Endothelial cell of umbilical vein (primary cell): ENCODE measurements at places on chromosomes 3 and 15. TPM values are rescaled to one million over a fixed set of nuclear protein-coding genes. Genes with fewer than 3 reads are reported as not detected.

DNA sequence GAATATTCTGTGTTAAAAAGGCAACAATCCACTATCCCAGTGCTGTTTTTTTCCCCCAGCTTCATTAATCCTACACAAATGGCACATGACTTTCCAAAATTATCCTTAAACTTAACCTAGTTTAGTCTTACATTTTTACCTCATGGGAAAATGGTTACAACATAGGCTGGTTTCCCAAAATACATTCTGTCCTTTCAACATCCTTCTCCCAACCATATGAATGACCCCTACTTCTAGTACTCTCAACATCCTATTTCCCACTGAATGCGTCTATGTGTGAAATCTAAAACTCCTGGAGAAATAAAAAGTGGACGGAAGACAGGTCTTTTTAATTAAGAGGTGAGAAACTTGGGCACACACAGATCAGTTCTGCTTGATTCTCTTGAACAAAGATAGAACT lies 33.3 kb downstream of the ATOSA start:
- H3K36me3 ChIP-seq, result no peaks in the 10 kb centered on the region
- H3K4me1 ChIP-seq, result peaks cover under 1% of the 10 kb centered on the region
- H3K27me3 ChIP-seq, result no peaks in the 10 kb centered on the region
- no peak overlapping the region for H3K4me3 ChIP-seq
- DNase-seq, result no peak

DNA sequence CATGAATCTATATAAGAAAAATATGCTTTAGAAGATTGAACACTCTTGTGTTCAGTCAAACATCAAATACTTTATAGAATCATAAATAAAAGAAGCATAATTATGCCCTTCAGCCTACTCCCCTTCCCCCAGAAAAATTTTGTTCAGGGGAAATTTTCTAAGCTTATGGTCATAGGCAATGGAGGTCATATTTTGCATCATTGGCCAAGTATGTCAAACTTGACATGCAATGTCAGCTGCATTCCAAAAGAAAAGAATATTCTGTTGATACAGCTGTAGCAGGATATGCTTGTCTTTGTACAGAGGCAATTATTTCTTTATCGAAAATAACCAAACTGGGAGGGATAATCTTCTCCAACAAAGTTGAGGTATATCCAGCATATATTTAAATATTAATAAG lies 328.2 kb downstream of the ZIC1 start:
- H3K27ac ChIP-seq, result no peak overlapping the region
- no peak for DNase-seq
- H3K4me3 ChIP-seq, result no peak overlapping the region
- H3K36me3 ChIP-seq, result no peaks in the 10 kb centered on the region
- no peaks in the 10 kb centered on the region for H3K27me3 ChIP-seq

DNA sequence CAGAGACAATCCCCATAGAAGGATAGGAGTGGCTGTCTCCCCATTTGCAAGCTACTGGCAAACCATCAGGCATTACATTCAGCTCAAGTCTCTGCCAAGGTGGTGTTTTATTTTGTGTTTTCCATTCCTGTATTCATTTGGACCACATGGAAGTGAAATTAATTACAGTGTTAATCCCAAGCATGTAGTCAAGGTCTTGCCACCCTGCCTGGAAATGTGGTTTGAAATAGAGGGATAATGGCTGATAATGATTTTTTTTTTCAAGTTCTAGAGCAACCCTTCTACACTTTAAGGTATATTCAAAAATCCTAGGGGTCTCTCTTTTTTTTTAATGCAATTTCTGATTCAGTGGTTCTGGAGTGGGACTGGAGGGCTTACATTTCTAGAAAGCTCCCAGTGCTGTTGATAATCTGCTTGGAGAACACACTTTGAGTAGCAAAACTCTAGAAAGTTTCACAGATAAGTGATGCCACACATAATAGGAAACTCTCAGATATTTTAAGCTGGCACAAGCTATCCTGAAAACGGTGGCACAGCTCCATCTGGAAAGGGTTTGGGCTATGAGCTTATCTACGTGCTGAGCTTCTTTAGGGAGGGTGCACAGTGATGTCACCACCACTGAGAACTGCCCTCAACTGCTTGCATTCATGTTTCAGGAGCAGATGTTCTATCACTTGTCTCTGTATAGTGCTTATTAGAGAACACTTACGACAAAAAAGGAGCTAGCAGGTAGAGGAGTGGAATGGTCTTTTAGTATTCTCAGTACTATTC lies 140.1 kb upstream of the IL12A start:
- DNase-seq, result no peak
- H3K27ac ChIP-seq, result no peak overlapping the region
- peaks cover 38% of the 10 kb centered on the region for H3K4me1 ChIP-seq
- H3K27me3 ChIP-seq, result no peaks in the 10 kb centered on the region
- H3K36me3 ChIP-seq, result no peaks in the 10 kb centered on the region

The GOLGA6L10 gene
- 3.9 and 4.4 TPM in 2 replicates for total RNA-seq

The PCYT1A gene
- 65.5 and 75.4 TPM in 2 replicates for total RNA-seq

DNA sequence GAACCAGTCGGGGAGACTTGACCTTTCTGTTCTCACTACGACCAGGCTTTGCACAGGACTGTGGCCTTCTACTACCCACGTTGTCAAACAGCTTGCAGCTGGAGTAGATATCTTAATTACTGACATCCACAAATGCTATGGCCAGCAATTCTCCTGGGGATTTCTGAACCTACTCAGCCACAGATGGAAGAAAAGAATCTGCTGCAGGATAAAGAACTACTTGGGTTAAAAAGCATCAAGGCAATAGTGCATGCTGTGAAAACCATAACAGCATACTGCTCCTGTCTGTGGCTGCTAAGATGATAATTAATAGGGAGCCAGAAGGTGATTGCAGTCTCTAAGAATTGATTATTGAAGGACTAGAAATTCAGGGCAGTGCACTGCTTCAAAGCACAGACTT lies 859.2 kb upstream of the SEMA6D start:
- H3K4me3 ChIP-seq, result no peak overlapping the region
- no peak for DNase-seq
- no peaks in the 10 kb centered on the region for H3K27me3 ChIP-seq
- H3K36me3 ChIP-seq, result no peaks in the 10 kb centered on the region
- no peak overlapping the region for H3K27ac ChIP-seq

- H3K36me3 ChIP-seq, result no peaks in the 10 kb centered on the region
- no peak for DNase-seq
- H3K27ac ChIP-seq, result no peak overlapping the region
- no peaks in the 10 kb centered on the region for H3K4me1 ChIP-seq
Observed at GRCh38 chr3:73503781-73504180, 121.0 kb downstream of the PDZRN3 start.

GRCh38 chr3:171227359-171227758 lies 200.8 kb upstream of the SLC2A2 start:
- H3K4me1 ChIP-seq, result peaks cover 10% of the 10 kb centered on the region
- H3K4me3 ChIP-seq, result no peak overlapping the region
- no peaks in the 10 kb centered on the region for H3K36me3 ChIP-seq
- DNase-seq, result no peak

DNA sequence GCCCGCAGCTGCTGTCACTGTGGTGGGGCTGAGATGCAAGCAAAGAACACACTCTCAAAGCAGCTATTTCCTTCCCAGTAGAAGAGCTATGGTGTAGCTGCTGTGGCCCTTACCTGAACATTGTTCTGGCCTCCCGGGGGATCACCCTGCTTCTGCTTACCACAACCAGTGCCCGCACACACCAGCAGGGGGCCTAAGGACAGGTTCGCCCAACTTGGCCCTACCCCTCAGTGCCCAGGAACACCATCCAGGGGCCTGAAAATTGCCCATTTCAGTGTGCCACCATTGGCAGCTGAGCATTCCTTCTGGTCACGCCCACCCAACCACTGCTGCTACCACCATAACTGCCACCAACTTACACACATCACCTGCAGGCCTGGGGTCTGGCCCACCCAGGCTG lies 113.0 kb downstream of the TP63 start:
- no peaks in the 10 kb centered on the region for H3K27me3 ChIP-seq
- H3K36me3 ChIP-seq, result no peaks in the 10 kb centered on the region
- no peak overlapping the region for H3K27ac ChIP-seq
- peaks cover 5% of the 10 kb centered on the region for H3K4me1 ChIP-seq
- no peak for DNase-seq

DNA sequence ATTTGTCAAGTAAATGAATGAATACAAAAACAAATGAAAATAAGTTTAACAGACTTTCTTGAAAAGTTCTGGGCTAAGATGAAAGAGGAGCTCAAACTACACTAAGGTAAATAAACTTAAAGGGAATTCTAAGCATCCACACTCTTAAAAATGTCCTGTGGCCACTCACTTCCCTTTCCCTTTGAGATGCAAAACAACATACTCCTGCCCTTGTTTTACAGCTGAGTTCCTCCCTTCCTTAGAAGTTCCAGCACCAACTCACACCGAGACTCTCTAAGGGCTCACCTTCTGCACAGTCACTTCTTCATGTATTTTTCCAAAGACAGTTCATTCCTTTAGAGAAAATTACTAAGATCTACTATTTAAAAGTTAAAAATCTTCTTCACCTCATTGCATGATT lies 123.3 kb upstream of the CMC1 start:
- no peak overlapping the region for H3K4me3 ChIP-seq
- no peaks in the 10 kb centered on the region for H3K27me3 ChIP-seq
- H3K4me1 ChIP-seq, result no peaks in the 10 kb centered on the region
- H3K36me3 ChIP-seq, result no peaks in the 10 kb centered on the region

- H3K4me1 ChIP-seq, result no peaks in the 10 kb centered on the region
- H3K27ac ChIP-seq, result no peak overlapping the region
- no peaks in the 10 kb centered on the region for H3K36me3 ChIP-seq
- no peak overlapping the region for H3K4me3 ChIP-seq
- H3K27me3 ChIP-seq, result no peaks in the 10 kb centered on the region
Observed at GRCh38 chr3:164903820-164904451, 174.4 kb downstream of the SI start.

The SRGAP3 gene
- total RNA-seq, result not detected in 2 replicates

- peak overlapping the region; percentile 79 for H3K27ac ChIP-seq
- H3K4me1 ChIP-seq, result peaks cover 33% of the 10 kb centered on the region
- no peaks in the 10 kb centered on the region for H3K27me3 ChIP-seq
- no peaks in the 10 kb centered on the region for H3K36me3 ChIP-seq
- no peak overlapping the region for H3K4me3 ChIP-seq
Observed at GRCh38 chr3:82080261-82080660, 318.8 kb upstream of the GBE1 start.

The GOLGA8T gene
- total RNA-seq, result not detected in 2 replicates

GRCh38 chr3:187368251-187369088 lies at the start of gene RTP4:
RTP4 (plus strand) TSS chr3:187368385; CDS start chr3:187368442, 57 bp downstream.
- no peaks in the 10 kb centered on the region for H3K27me3 ChIP-seq
- H3K4me3 ChIP-seq, result peak within 1 kb of the TSS; percentile 29
- H3K27ac ChIP-seq, result no peak within 1 kb of the TSS
- peak; percentile 61 for DNase-seq
- no peaks in the 10 kb centered on the region for H3K4me1 ChIP-seq

DNA sequence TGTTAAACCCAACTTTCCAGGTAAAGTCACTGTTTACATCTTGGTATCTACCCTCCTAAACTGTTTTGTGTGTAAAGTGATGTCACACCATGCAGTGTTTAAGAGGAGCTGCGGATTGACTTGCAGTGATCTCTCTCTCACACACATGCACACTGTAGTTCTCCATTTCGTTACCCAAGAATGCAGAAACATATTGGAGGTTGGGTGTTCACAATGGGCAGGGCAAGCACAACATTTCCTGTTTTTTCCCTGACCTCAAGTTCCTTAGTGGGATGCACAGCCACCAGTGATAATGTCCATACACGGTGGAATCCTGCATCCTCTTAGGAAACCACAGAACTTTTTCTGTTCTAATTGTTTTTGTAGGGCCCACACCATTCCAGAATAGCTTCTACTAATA lies 85.3 kb upstream of the CFAP20DC start:
- H3K27ac ChIP-seq, result no peak overlapping the region
- no peak for DNase-seq
- H3K36me3 ChIP-seq, result no peaks in the 10 kb centered on the region
- no peaks in the 10 kb centered on the region for H3K27me3 ChIP-seq

DNA sequence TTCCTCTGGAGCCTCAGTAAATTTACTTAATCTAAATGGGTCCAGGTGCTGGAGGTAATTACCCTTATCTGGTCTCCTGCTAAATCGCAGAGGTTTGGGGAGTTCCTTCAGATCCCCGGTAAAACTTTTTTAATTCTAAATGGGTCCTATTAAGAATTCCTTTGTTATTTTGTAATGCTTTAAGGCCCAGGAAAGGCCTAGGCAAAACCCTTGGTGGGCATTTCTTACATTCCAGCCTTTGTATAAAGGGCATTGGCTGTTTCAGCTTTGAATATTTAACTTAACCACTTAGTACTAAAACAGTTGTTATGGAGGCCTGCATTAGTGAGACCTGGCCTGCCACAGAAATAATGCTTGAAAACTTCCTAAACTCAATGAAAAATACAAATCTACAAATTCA lies 14.9 kb upstream of the ZNF662 start:
- H3K36me3 ChIP-seq, result no peaks in the 10 kb centered on the region
- no peak overlapping the region for H3K27ac ChIP-seq
- H3K27me3 ChIP-seq, result peaks cover 4% of the 10 kb centered on the region
- DNase-seq, result no peak
- H3K4me1 ChIP-seq, result no peaks in the 10 kb centered on the region

DNA sequence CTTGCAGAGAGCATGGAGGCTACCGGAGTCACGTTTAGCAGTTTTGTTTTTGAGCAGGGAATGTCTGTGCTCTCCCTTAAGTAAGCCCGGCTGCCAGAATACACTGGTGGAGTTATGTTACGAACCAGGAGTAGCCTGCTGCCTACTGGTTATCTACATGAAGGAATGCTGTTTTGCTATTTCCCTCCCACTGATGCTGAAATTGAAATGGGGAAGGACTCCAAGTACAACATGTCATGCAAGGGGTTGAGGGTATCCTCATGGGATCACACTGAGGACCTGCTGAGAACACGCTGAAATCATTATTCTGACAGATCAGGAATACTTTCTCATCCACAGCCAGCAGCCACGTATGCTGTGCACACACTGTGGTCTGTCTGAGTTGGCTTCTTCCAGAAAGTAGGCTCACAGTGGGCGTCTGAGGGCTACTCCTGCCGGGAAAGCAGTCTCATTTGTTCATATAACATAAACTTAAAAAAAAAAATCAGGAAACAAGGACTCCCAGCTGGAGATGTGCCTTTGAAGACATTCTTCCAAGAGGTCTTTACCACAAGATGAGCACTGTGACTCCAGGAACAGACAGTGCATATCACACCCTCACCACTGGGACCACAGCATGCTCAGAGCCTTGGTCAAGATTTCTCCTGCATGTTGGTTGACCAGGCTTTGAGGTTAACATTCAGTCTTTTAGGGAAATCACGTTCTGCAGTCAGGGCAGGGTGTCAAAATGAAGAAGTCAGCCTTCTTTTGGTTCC lies 300.4 kb upstream of the RASGRP1 start:
- no peaks in the 10 kb centered on the region for H3K27me3 ChIP-seq
- no peak overlapping the region for H3K27ac ChIP-seq
- H3K36me3 ChIP-seq, result no peaks in the 10 kb centered on the region
- no peak for DNase-seq
- peaks cover 14% of the 10 kb centered on the region for H3K4me1 ChIP-seq

The ROPN1 gene
- not detected in 2 replicates for total RNA-seq

The BNC1 gene
- total RNA-seq, result 2.9 and 3.4 TPM in 2 replicates

DNA sequence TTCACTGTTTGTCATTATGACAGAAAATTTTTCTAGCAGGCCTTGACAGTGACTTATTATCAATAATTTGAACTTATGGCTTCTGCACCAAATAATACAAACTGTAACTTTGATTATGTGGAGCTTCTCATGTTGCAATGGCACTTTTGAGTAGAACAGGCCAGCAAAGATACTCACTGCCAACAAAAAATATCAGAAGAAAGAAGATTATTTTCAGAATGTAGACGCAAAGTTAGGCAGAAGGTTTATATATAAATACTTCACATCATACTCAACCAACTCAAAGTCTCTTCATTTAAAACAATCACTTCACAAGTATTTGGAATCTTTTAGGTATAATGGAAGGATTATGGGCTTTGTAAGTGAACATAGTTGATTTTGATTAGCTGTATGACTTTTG lies 893.0 kb downstream of the ROBO2 start:
- DNase-seq, result no peak
- H3K4me3 ChIP-seq, result no peak overlapping the region

The CHST13 gene
- total RNA-seq, result not detected in 2 replicates

The TEX55 gene
- total RNA-seq, result not detected in 2 replicates
